ENCODE measurements at places on chromosomes 2 and 18.

DNA sequence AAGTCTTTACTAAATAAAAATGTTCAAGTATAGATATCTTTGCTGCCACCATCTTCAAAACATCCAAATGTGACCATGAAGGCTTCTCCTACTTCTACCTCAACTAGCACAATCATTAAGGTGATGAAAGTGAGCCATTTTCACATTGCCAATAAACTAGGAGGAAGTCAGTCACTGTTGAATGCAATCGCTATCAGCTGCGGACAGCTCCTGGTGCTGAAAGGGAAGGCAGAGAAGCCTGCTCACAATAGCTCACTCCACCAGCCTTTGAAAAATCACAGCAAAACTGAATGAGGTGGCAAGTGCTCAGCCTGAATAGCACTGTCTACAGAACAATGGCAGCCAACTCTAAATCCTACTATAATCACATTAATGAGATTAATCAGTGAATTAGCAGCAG, 2.2 kb downstream of the MYT1L start:
- DNase-seq, result peak; percentile 65

DNA sequence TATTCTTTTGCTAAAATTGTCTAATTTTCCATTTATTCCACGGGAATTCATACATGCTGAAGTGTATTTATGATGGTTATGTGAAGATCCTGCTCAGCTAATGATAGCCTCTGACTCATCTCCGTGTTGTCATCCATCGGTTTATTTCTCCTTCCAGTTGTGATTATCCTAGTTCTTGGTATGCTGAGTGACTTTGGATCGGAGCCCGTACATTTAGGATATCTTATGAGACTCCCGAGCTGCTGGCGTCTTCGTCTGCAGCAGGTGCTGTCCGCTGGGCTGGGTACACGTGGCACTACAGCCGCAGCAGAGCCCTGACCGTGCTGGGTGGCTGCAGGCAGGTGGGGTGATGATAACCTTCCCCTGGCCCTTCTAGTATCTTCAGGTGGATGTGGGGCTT, 40.1 kb upstream of the GALR1 start:
- DNase-seq, result no peak

- DNase-seq, result no peak
Measured at GRCh38 chr2:147223119-147223518, 621.7 kb upstream of the ACVR2A start.

- peak; percentile 44 for DNase-seq
Measured at GRCh38 chr2:113248997-113249770, 29.5 kb downstream of the PAX8 start.
